ENCODE measurements at places on chromosomes 2 and 18.

- no peak for DNase-seq
Observed at GRCh38 chr2:1972422-1972821, 228.1 kb upstream of the PXDN start.

DNA sequence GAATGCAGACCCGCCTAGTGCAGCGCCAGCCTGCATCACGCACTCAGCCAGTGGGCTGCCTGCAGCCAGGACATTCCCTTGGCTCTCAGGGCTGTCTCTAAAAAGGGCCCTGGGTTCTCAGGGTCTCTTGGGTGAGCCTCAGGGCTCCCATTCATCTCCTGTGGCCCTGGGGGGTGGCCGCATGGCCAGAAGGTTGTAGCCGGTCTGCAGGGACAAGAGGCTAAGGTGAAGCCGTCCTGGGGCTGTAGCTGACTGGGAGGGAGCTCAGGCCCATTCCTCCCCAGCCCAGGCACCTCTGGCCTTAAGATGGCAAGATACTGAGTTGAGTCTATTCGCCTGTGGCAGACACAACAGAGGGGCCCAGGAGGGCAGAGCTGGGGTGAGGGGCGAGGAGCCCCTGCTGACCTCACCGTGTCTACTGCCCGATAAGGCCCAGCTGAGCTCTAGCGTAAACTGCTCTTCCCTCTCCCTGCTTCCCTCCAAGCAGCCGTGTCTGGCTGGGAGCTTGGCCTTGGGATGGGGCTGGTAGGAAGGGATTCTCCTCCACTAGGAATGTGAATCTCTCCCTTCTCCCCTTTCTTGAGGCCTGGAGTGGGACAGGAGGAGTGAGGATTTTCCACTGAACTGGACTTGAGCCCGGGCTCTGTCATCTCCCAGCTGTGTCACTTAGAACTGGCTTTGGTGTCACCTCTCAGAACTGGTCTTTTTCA lies 37.9 kb downstream of the INHBB start:
- no peak for DNase-seq

GRCh38 chr2:186648130-186648529 lies 45.7 kb upstream of the FAM171B start:
- DNase-seq, result no peak

DNA sequence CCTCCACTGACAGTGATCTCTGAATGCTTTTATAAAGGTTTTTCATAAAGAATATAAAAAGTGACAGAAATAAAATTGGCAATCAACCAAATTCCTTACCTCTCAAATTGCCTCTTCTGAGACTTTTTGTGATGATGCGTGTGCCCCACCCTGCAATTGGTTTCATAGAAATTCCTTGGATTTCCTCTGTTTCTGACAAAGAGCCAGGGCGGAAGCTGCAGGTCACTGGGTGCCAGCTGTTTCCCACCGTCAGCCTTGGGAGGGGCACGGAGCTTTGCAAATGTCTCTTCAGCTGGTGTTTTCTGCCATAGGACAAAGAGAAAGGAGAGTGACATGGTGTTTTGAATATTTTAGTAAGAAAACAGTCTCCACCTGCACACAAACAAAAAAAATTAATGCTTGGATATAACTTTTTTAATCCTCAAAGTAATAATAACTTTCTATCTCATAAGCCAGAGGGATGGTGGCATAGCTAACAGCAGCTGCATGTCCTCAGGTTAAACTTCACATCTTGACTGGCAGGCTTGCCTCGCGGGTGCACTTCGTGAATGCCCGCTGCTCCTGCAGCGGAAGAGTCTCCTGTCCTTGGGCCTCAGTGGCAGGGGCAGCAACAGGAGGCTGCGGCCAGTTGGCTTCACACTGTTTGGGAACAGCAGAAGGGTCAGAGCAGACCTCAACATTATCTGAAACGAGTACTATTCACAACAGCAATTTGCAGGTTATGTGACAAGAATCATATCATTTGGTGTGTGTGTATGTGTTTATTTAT lies 24.7 kb downstream of the AGAP1 start:
- no peak for DNase-seq

- no peak for DNase-seq
Observed at GRCh38 chr2:238241970-238242369, 2.1 kb upstream of the HES6 start.
